Fibroblast of upper back skin (primary cell): ENCODE measurements at places on chromosomes 13 and 19.
A peak's percentile ranks its signal among the peaks of the same experiment; 100 is the strongest.

DNA sequence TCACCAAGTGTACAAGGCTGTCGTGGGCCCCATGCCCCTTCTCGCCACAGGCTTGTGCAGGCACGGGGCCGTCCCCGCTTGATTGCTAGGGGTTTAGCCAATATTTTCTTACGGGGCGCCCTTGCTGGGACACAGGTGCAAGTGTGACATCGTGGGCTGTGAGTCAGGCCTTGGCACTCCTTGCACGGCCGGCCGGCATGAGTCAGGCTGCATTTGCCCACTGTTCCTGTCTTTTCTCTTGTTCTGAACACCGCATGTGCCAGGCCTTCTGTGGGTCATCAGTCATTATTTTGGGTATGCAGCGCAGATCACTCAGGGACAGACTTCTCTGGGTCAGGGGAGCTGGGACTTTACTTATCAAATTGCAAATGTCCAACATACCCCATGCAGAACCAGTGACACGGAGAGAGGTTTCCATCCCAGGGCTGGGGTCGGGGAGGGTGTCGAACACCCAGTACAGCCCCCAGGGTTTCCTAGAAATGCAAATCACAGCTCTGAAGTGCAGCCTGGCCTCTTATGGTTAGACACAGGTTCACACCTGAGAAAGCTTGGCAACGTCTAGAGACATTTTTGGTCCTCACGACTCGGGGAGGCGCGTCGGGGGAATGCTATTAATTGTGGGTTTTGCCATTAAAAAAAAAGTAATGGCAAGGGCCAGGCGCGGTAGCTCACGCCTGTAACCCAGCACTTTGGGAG lies 22.5 kb upstream of the KLF2 start:
- DNase-seq, result no peak

- DNase-seq, result no peak
These were observed 16.7 kb upstream of the CCDC124 start for GRCh38 chr19:17915940-17916593.

DNA sequence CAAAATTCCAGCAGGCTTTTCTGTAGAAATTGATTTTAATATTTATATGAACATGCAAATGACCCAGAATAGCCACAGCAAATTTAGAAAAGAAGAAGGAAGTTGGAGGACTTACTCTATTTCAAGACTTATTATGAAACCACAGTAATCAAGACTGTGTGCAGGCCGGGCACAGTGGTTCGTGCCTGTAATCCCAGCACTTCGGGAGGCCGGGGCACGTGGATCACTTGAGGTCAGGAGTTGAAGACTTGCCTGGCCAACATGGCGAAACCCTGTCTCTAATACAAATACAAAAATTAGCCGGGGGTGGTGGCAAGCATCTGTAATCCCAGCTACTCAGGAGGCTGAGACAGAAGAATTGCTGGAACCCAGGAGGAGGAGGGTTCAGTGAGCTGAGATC lies 6.0 kb upstream of the FFAR2 start:
- DNase-seq, result no peak

DNA sequence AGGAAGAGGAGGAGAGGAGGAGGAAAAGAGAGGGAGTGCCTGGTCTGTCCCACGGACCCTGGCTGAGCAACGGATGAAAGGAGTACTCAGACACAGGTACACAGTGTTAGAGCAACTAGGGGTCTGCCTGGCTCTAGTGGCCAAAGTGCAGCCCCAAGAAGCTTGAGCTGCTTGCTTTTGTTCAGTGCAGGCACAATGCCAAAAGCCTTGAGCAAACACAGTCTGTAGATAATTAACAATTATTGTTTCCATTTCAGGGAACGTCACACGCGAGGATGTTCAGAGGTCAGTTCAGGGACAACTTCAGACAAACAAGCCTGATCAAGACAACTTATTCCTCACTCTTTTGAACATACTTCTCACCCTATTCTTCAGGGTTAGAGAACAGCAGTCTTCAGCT lies 32.2 kb upstream of the ZNF726 start:
- no peak for DNase-seq

- no peak for DNase-seq
These were observed 31.9 kb downstream of the RFXAP start for GRCh38 chr13:36850790-36851438.

DNA sequence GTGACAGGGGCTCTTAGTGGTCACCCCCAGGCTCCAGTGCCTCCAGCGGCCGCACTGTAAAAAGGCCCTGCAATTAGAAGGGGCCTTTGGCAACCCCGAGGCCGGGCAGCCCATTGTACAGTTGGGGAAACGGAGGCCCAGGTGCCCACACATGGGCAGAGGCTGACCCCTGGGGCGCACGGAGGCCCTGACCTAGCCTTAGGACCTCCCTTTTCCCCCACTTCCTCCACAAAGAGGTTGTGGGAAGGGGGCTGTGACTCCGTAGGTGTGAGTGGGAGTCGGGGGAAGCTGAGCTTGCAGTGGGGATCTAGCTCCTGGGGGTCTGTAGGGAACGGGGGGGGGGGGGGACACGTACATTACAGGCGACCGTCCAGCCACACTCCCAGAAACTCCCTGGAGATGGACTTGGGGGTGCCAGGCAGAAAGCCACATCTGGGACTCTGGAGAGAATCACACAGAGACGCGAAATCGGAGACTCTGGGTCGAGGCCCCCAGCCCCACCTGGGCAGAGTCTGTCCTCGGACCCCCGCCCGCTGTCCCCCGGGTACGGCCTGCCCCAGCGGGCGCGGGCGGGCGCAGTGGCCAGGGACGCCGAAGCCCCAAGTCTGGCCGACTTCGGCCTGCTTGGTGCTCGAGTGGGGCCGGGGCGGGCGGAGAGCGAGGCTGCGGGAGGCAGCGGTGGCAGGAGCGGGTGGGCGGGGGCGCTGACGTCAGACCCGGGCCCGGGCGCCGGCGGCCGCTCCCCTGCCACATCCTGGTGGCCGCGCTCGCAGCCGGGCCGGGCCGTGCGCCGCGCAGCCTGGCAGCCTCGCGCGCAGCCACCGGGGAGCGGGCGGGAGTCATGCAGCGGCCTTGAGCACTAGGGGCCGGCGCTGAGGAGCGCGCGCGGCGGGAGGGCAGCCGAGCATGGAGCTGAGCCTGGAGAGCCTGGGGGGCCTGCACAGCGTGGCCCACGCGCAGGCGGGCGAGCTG lies at the start of gene ONECUT3:
ONECUT3 (plus strand) TSS at position 750 of the 972 bp plus-strand sequence; CDS start at position 907, 157 bp downstream.
- DNase-seq, result no peak

GRCh38 chr13:66200555-66200954 lies 1029.6 kb downstream of the PCDH9 start:
- DNase-seq, result peak; percentile 14
